Articular chondrocyte of knee joint (primary cell): ENCODE measurements at places on chromosomes 7 and 10. TPM values are rescaled to one million over a fixed set of nuclear protein-coding genes. Genes with fewer than 3 reads are reported as not detected.

DMBT1 gene
- total RNA-seq: 0.11 and 0.13 TPM in 2 replicates

ATE1 gene
- 32.3 and 35.7 TPM in 2 replicates for total RNA-seq

LRRC72 gene
- total RNA-seq: not detected in 2 replicates

CBX3 gene
- 155 and 164 TPM in 2 replicates for total RNA-seq
